Stimulated activated CD8-positive, alpha-beta memory T cell treated with anti-CD3 and anti-CD28 coated beads, Interleukin-12 subunit alpha, Interleukin-12 subunit beta, amount 100 ng/mL, for 4 hours (primary cell): ENCODE measurements at places on chromosomes 6 and 20.

- no peak for DNase-seq
These were observed 97.4 kb upstream of the SALL4 start for GRCh38 chr20:51899674-51900073.

DNA sequence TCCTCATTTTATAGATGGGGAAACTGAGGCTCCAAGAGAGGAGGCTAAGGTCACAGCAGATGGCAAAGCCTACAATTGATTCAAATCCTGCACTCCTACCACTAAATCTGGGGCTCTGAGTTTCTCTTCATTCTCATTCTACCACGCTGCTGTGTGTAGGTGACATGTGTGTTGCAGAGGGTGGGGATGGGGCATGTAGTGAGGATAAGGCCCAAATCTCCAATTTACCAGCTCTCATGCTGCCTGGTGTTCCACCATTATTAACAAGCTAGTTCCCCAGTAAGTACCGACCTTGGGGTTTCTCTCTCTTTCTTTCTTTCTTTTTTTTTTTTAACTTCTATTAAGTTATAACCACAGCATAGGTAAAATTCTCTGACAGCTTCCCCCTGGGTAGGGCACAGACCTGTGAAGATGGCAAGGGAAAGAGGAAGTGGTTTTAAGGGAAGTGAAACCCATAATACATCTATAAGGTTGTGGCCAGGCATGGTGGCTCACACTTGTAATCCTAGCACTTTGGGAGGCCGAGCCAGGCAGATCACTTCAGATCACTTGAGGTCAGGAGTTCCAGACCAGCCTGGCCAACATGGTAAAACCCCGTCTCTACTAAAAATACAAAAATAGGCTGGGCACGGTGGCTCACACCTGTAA lies 13.0 kb upstream of the MATN4 start:
- no peak for DNase-seq

DNA sequence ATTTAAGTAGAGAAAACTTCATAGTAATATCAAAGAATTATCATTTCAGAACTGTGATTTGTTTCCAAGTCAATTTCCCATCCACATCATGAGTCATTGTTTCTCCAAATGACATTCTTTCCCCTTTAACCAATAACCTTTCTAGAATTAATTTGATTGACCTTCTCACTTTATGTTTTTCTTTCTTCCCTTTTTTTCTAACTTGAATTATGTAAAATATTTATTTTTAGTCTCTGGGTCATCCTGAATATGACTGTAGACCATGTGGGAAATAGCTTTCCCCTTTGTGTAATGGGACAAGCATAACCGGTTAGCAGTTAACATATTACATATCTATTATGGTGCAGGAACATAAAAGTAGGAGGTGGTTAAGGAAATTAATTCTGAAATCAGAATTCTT lies 291.1 kb downstream of the GJA1 start:
- DNase-seq = no peak

GRCh38 chr20:41989935-41990635 lies 371.9 kb upstream of the CHD6 start:
- no peak for DNase-seq

DNA sequence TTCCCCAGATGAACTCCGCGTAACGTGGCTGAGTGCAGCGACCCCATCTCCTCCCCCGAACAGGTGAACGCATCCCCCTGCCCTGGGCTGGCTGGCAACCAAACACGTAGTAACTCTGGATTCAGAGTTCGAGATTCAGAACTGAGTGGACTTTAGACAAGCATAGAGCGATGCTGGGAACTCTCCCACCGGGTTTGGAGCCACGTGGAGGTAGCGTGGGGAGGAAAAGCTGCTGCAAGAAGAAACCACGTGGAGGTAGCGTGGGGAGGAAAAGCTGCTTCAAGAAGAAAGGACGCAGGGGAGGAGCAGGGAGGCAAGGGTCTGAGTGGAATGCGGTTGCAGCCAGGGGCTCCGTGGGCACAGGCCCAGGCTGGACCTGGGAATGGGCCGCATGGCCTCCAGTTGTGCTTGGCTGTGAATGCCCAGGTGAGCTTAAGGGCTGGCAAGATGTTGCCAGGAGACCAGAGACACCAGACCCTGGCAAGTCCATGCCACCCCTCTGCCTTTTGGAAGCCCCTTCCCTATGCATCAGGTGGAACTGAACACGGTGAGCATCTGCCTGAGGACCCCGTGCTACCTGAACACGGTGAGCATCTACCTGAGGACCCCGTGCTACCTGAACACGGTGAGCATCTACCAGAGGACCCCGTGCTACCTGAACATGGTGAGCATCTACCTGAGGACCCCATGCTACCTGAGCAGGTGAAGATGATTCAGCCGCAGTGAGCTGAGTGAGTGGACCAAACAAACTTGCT lies 118.0 kb upstream of the FRMD1 start:
- DNase-seq = no peak

DNA sequence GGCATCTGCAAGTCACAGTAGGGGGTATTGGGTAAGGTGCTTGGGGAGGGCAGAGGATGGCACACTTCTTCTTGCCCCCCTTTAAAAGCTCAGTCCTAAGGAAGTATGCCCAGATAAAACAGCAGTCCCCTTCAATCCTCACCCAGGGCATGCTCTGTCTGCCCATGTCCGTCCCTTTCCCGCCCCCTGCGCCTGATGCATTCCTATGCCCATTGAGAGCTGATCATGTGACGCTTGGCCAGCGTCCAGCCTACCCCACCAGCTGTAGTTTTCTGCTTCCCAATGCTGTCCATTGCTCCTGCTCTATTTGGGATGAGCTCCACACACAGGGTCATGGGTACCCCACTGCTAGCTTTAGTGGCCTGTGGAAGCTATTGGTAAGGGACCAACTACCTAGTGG lies 8.3 kb downstream of the SIGLEC1 start:
- DNase-seq = no peak

DNA sequence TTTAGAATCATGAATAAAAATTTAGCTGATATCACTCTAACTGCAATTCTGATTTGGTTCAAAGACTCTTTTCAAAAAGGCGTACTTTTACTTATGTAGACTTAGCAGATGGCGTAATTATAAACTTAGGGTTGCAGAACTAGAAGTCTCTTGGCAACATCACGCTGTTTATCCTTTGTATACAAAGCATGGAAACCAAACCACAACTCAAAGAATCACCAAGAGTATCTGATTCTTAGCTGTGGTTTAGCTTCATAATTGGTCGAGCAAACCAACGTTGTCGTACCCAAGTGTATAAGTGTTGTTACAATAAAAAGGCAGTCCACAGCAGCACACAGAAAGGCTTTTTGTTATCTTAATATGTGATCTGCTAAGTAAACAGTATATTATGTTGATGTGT lies 18.2 kb downstream of the STMND1 start:
- no peak for DNase-seq

DNA sequence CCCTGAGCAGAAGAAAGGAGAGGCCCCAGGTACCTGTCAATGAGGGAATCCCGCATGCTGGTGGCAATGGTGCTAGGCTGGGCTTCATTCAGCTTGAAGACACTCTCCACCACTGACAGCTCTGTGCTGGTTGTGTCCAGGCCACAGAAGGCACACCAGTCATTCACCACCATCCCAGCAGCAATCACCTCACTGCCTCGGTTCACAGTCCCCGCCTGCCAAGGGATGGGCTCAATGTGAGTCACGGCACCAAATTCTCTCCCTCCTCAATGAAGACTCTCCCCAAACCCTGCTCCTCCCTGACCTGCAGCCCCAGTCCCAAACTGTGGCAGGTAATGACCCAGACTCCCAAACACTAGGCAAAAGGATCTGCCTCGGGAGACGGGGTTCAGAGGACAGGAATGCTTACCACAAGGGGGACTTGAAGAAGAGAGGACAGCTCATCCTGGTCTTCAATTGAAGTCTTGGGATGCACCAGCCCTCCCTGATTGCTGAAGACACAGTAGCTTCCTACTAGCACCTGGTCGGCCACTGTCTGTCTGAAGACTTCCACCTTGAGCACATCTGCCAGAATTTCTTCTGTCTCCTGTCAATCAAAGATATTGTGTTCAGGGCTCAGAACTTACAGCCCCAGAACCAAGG lies 1.7 kb upstream of the MMP24OS start:
- DNase-seq = no peak

GRCh38 chr6:44084231-44085014 lies 42.8 kb downstream of the MRPL14 start:
- no peak for DNase-seq

- no peak for DNase-seq
These were observed 277.1 kb downstream of the PAX1 start for GRCh38 chr20:21982559-21982958.

GRCh38 chr6:106097411-106098231 lies 11.5 kb downstream of the PRDM1 start:
- no peak for DNase-seq

DNA sequence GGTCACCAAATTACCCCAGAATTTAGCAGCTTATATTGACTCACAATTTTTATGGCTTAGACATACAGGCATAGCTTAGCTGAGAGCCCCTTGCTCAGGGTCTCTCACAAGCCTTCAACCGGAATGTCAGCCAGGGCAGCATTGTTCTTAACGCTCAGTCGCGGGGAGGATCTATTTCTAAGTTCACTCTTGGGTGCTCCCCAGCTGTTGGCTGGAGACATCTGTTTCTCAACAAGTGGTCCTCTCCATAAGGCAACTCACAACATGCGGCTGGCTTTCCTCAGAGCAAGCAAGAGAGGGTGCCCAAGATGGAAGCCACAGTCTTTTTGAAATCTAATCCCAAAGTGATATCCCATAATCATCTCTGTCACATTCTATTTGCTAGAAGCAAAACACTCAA lies 46.6 kb downstream of the SLX4IP start:
- DNase-seq = no peak

GRCh38 chr20:3652221-3652620 lies 11.0 kb downstream of the GFRA4 start:
- no peak for DNase-seq

- no peak for DNase-seq
These were observed 83.7 kb downstream of the CHMP4B start for GRCh38 chr20:33894798-33895197.

DNA sequence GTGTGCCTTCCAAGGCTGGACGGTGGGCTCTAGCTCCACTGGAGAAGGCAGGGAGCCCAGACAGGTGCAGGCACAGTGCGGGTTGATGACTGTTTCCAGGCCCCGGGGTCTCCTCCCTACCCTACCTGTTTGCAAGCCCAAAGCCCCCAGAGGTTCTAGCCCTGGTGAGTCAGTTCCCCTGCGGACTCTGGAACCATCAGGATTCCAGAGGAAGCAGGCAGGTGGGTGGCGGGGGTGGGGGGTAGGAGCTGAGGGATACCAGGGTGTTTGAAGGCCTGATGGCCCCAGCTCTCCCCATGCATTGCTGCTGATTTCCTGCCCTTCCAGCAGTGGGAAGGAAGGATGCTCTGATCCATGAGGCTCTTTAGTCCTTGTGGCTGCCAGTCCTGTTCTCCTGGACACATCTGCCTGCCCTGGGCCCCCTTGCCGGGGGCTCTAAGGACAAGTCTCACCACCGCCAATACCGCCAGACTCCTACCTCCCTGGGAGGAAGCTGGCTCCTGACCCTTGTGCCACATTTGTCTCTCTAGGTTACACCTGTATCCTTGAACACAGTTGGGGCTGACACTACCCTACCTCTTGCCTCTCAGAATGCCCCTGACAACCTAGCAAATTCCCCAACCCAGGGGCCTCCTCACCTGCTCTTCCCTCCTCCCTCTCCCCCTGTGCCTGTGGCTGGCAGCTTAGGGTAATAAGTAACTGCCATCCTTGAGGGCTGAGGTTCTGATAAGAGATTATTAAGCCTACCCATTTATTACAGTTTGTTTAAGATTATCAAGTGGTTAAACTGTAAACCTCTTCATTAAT lies 21.7 kb downstream of the KCNK5 start:
- DNase-seq = no peak

GRCh38 chr6:53929041-53929820 lies 134.4 kb downstream of the LRRC1 start:
- DNase-seq = no peak

- no peak for DNase-seq
These were observed 6.7 kb downstream of the MCUR1 start for GRCh38 chr6:13807696-13808095.

DNA sequence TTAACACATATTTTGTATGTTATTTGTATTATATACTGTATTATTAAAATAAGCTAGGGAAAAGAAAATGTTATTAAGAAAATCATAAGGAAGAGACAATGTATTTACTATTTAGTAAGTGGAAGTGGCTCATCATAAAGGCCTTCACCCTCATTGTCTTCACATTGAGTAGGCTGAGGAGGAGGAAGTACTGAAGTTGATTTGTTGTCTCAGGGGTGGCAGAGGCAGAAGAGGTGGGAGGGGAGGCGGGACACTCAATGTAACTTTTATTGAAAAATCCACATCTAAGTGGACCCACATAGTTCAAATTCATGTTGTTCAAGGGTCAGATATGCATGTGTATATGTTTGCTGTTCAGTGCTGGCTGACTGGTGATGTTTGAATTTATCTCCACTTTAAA lies 210.2 kb upstream of the CITED2 start:
- DNase-seq = no peak

- DNase-seq = no peak
These were observed 2.4 kb upstream of the IRF4 start for GRCh38 chr6:389143-389542.

DNA sequence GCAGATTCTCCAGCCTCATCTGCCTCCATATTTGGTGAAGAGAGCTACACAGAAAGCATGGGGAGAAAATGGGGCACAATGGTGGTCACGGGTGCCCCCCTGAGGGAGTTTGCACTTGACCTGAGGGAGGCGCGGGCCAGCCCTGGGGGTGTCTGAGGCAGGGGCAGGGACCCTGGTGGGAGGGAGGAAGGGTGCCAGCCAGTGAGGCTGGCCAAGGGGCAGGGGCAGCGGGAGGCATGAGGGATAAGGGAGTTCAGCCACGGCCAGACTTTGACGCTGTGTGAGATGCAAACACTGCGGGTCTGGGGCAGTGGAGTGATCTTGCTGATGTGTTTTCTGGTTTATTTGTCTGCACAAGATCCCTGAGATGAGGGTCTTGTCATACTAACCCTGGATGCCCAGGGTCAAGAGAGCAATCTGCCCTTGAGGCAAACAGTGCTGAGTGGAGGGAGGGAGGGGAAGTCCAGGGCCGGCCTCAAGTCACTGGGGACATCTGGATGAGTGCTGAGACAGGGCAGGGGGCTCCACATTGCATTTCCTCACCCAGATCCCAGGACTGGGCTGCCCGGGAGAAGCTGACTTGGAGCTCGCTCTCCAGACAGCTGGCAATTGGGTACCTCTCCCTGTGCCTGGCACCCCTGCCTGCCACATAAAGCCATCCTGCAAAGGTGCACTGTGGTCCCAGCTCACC lies 8.8 kb upstream of the PCMTD2 start:
- DNase-seq = no peak

GRCh38 chr6:25277386-25277785 lies 1.8 kb upstream of the CARMIL1 start:
- DNase-seq = no peak
